A375 (cell line): ENCODE measurements at places on chromosomes 5 and 9. TPM values are rescaled to one million over a fixed set of nuclear protein-coding genes. Genes with fewer than 3 reads are reported as not detected.

The OR1J2 gene
- total RNA-seq = 0.49 TPM in 1 of 2 replicates, not detected in the other

The TAF11L2 gene
- not detected in 2 replicates for total RNA-seq

The SPRY4 gene
- 40.5 and 65.7 TPM in 2 replicates for total RNA-seq

The KLHL3 gene
- 2.0 and 2.8 TPM in 2 replicates for total RNA-seq

The HAVCR1 gene
- total RNA-seq = not detected in 2 replicates

The ANAPC2 gene
- total RNA-seq = 26.1 and 32.6 TPM in 2 replicates

The C5orf58 gene
- 0.58 and 6.4 TPM in 2 replicates for total RNA-seq

The SLC28A3 gene
- total RNA-seq = not detected in 2 replicates

The GRM6 gene
- not detected in 2 replicates for total RNA-seq

The NRARP gene
- 0.11 TPM in 1 of 2 replicates, not detected in the other for total RNA-seq

The RLN2 gene
- total RNA-seq = not detected in 2 replicates

The UBAP2 gene
- 8.3 and 12.0 TPM in 2 replicates for total RNA-seq

The PKD2L2 gene
- total RNA-seq = not detected in 2 replicates

The CACNA1B gene
- 0.03 TPM in 1 of 2 replicates, not detected in the other for total RNA-seq

The HAPLN1 gene
- total RNA-seq = 170 and 177 TPM in 2 replicates

The ISL1 gene
- total RNA-seq = 4.2 and 5.4 TPM in 2 replicates

The SV2C gene
- total RNA-seq = not detected in 2 replicates

The TCERG1 gene
- 71.3 and 79.2 TPM in 2 replicates for total RNA-seq

The ORM2 gene
- not detected in 2 replicates for total RNA-seq

The BAAT gene
- total RNA-seq = 0.05 and 0.08 TPM in 2 replicates
